T-helper 22 cell (primary cell): ENCODE measurements at places on chromosomes 5 and 9.

GRCh38 chr9:13228431-13228830, 51.1 kb downstream of the MPDZ start:
- no peak for DNase-seq

DNA sequence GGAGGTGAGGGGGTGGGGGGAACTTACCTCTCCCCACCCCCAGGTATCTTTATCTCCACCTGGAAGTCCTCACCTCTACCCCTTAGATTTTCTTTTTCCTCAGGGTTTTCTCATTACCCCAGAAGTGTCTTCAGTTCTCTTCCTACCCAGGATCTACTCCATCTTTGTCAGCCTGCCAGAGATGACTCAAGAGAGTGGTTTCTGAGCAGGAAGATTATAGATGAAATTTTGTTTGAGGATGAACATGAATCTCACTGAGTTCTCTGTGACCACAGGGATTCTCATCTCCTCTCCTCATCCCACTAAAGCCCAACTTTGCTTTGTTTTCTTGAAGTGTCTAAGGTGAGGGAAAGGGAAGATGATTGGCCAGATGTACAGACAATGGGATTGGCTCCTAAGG, 5.2 kb upstream of the HINT2 start:
- no peak for DNase-seq

DNA sequence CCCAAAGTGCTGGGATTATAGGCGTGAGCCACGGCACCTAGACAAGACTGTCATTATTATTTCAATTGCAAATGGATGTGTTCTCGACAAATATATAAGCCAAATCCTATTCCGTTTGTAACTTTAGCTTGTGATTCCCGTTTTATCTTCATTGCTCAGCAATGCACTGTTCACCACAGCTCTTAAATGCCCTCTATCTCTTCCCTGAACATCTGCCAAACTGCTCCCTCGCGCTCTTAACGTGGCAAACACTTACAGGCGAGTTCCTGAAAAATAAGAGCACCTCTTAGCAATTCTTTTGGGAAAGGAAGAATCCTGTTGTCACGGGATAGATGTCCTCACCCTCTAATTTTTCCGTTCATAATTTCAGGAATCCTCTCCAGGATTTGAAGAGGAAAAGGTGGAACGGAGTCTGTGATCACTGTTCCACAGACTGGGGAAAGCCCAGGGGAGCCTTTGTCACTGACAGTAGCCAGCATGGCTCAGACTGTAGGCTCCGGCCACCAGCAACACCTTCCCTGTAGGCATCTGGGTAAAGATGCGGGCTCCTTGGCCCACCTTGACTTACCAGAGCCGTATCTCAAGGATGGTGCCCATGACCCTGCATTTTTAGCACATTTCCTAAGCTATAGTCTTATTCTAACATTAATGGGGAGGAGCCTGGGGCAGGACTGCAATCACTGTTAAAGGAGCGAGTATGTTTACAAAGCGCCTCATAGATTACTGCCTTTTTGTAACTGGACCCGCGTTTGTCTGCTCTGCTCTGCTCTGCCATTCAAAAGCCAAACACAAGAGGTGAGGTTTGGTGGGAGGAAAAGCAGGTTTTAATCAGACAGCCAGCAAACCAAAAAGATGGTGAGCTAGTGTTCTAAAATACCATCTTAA, 20.2 kb upstream of the GNPDA1 start:
- no peak for DNase-seq

DNA sequence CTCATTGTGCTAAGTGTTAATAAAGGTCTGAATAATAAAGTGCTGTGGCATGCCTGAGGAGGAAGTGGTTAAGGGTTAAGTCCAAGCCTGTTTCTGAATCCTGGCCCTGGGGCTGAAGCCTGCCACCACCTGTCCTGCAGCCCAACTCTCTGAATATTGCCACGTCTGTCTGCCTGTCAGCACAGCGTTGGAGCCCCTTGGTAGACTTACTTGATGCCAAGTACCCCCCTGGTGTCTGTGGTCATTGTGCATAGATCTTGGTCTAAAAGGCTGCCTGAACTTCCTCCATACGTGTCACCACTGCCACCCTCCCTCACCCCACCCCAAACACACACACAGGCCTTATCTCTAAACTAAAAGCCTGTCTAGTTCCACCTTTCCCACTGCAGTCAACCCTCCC, 35.4 kb upstream of the SLC2A8 start:
- DNase-seq = no peak

DNA sequence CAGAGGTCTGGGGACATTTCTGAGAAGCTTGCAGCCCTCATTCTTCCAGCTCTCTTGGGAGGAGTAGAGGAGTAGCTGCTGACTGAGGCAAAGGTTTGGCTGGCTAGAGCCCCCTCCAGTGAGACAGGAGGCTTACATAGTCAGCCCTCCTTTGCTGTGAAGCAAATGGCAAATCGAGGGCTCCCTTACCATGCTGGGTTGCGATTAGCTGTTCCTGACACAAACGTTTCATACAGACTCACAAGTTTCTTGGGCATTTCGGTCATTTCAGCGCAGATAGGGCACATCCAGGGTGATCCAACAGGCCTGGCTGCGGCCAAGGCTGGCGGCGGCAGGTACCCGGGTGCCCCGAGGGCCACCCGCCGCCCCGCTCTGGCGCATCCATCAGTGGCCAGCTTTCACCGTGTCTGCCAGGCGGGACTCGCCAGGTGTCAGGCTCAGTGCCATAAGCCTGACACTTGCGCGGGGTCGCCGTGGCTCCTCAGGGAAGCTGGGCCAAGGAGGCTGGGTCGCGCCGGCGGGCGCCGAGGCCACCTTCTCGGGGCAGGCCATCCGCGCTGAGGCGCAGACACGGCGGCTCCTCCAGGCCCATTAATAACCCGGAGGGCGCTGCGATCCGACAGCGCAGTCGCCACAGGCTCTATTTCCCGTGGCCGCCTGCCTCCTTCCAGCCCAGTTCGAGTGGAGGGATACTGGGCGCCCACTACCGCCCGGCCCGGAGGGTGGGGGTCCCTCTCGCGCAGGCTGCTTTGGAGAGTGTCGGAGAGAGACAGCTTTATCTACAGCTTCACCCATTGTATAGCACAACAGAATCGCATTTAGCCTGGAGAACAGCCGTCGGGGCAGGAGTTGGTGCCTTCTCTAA, 9.1 kb downstream of the PRDM6 start:
- DNase-seq = no peak

GRCh38 chr9:90128587-90129190, 513.9 kb downstream of the DIRAS2 start:
- no peak for DNase-seq

- no peak for DNase-seq
Observed at GRCh38 chr5:31291323-31291854, 97.9 kb downstream of the CDH6 start.

GRCh38 chr5:60743511-60744314, 43.7 kb upstream of the DEPDC1B start:
- no peak for DNase-seq

DNA sequence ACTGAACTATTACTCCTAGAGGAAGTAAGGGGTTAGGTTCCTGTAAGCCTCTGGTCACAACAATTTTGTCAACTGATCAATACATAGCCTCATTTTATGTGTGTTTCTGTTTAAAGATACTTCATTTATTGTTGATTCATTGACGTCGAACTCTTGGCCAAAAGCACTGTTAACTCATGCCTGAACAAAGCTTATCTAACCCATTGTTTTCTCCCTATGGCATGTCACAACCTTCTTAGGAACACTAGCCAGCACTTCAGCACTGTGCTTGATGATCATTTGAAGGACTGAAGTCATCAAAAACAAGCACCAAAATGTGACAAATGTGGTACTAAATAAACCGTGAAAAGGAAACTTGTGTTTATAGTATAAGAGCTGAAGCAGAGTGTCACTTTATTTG, 13.5 kb downstream of the CNTLN start:
- DNase-seq = no peak

GRCh38 chr9:4068449-4068848, 231.4 kb downstream of the GLIS3 start:
- no peak for DNase-seq

DNA sequence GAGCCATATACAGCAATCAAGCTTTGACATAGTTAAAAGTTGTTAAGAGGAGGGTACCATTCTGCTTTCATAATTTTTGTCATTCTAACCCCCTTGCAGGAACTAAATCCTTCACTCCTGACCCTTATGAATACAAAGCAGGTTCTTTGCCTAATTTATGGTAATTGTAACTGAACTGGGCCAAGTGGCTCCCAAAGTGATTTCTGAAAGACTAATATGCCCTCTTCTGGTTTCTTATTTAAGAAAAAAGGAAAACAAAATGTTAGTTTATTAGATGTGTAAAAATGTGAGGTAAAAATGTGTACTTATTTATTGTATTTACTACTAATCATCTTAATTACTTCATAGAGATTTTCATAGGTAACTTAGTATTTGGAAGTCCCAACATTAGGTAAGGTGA, 268.5 kb downstream of the BNC2 start:
- no peak for DNase-seq

DNA sequence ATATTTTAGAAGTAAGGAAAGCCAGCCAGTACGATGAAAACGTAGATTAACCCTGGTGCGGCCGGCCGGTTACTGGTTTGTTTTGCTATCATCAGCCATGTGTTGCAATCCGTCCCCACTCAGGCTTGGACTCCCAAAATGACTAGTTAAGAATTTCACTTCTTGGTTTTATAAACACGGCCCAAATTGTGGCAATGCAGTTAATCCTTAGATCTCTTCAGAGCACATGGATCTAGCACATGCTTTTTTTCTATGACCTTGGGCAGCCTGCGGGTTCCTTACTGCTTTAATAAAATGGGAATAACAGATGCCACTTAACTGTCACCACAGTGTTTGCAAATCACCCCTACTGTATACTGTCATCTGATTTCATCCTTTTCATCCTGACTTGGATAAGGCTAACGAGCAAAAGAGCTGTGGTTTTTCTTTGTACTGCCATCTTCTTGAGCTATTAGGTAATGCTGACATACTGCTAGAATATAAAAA, 1.5 kb downstream of the NDFIP1 start:
- no peak for DNase-seq

DNA sequence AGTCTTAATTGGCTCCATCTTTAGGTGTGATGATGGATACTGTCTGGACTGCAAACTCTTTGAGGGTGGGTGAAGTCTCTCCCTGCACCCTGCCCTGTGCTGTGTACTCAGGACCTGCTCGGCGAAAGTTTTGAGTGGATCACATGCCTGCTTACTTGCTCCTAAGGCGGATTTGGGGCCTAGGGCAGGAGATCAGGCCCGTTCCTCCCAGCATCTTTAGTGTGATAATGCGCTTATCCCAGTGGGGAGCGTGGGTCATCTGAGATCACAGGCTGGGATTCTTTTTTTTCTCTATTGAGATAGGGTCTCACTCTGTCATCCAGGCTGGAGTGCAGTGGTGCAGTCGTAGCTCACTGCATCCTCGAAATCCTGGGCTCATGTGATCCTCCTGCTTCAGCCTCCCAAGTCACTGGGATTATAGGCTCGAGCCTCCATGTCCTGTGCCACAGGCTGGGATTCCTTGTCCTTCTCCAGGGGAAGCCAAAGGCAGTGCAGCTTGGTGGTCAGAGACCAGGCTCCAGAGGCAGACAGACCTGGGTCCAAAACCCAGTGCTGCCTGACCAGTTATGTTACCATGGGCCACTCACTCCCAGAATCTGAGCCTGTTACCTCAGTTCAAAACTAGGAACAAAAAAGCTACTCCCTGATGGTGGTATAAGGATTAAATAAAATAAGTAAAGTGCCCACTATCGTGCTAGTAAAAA, 59.7 kb downstream of the ZNF618 start:
- DNase-seq = no peak

DNA sequence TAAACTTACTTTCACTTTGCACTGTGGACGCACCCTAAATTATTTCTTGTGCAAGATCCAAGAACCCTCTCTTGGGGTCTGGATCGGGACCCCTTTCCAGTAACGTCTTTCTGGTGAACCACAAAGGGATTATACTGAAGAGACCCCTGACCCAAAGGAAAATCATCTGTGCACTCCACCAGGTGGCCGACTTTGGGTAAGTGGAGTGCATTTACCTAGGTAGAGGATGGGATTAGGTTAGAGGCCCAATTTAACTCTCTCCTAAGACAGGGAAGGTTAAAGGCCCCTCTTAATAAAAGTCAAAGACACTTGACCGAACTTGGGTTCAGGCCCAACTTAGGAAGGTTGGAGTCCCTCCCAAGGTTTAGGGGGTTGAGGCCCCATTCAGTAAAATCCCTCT, 8.2 kb upstream of the PAIP1 start:
- DNase-seq = no peak

- no peak for DNase-seq
Observed at GRCh38 chr5:61670941-61671340, 338.9 kb downstream of the ZSWIM6 start.

DNA sequence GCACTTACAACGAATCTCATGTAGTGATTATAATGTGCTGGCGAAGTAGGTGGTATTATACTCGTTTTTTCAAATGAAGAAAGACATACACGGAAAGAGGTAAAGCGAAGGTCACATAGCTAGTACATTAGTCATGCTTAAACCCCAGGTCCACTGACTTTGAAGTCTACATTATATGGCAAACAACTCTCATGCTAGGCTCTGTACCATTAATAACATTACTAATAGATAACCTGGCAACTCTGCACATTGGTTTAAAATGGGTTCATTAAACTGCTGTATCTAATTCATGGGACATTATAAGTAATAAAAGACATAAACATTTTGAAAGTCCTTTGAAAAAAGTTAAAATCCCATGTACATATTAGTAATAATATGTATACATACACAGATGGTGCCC, 21.2 kb downstream of the FYB1 start:
- no peak for DNase-seq

GRCh38 chr9:116288658-116289057, 135.1 kb downstream of the PAPPA start:
- no peak for DNase-seq

DNA sequence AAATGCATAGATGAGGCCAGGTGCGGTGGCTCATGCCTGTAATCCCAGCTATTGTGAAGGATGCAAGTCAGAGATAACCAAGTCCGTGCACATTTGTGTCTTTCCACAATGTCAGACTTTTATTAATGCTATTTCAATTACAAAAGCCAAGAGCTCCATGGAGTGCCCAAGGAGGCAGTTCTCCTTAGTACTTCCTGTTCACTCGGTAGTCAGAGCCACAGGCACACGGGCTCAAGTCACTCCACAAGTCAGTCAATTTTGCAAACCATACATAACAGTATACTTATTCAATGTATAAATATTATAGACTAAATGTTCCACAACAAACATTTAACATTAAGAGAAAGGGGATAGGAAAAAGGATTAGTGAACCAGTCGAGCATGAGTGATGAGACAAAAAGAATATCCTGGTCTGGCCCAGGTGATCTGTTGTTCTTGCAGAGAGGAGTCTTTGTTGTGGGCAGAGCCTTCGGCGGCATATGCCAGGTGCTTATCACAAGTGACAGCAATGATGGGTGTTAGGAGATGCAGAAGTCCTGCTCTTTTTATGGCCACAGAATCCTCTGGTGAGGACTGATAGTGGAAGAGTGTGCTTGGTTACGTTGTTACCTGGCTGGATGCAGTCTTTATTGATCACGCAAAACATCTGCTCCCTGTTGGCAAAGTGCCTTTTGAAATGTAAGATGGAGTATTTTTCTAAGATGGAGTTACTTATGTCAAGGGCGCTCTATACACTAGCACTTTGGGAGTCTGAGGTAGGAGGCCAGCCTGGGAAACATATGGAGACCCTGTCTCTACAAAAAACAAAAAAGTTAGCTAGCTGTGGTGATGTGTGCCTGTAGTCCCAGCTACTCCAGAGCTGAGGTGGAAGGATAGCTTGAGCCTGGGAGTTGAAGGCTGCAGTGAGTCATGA, 167.0 kb upstream of the FBXL17 start:
- DNase-seq = no peak

GRCh38 chr5:175353926-175354325, 90.1 kb downstream of the DRD1 start:
- DNase-seq = no peak
